ENCODE measurements at places on chromosomes 5 and 9. TPM values are rescaled to one million over a fixed set of nuclear protein-coding genes. Genes with fewer than 3 reads are reported as not detected.

DNA sequence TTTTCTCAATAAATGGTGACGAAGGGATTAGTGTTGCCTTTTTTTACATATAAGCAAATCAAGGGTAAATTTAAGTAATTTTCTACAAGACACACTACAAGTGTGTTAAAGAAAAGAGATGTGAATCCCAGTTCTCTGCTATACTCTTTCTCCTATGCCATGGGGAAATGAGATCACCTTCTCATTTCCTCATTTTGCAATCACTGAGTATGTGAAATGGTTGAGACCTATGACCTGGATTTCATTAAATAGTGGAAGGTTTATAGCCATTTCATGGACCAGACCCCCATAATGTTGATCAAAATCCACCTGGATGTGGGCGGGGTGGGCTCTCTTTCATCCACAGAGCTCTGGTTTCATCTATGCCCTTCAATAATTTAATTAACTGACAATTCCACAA lies 66.9 kb upstream of the SLIT3 start:
- DNase-seq: no peak

SLC6A7 gene
- total RNA-seq: not detected

DNA sequence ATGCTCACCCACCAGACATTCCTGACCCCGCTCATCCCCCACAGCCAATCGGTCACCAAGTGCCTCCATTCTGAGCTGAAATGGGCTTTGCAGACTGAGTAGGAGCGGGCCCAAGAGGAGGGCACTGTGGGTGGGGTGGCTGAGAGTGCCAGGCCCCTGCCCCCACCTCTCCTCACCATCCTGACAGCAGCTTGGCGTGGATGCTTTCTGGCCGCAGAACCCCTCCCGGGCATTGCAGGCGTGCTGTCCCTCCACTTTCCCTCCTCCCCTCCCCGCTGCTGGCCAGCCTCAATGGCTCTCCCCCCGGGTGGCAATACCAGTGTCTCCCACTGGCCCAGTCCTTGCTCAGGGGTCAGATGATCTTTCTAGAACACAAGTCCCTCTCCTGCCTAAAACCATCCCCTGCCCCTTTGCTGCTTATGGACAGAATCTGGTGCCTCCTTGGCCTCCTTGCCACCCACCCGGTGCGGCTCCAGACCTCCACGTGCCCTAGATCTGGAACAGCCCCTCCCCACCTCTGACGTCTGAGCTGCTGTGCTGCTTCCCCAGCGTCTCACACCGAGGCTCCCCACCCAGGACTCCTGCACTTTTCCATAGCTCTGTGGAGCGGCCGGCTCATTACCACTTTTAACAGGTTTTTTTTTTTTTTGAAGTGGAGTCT lies 6.1 kb downstream of the FLT4 start:
- DNase-seq: no peak

GLRX gene
- 51.9 TPM for total RNA-seq

DNA sequence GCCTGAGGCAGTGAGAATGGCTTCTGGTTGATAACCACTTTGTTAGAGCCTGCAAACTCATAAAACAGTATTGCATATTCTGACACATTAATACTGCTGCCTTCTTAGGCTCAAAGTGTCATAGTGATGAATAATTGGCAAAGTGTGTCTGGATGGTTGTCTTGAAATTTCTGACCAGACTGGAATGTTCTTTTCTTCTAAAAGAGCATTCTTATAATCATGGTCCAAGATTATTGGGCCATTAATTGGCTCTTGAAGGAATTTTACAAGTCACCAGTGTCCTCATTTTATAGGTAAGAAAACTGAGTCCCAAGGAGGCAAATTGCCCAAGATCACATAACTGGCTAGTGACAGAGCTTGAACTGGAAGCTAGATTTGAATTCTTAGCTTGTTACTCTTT lies 111.7 kb downstream of the PCSK1 start:
- DNase-seq: no peak

FGF18 gene
- total RNA-seq: 0.44 TPM

APBB3 gene
- total RNA-seq: 47.5 TPM

KCNV2 gene
- not detected for total RNA-seq

DNA sequence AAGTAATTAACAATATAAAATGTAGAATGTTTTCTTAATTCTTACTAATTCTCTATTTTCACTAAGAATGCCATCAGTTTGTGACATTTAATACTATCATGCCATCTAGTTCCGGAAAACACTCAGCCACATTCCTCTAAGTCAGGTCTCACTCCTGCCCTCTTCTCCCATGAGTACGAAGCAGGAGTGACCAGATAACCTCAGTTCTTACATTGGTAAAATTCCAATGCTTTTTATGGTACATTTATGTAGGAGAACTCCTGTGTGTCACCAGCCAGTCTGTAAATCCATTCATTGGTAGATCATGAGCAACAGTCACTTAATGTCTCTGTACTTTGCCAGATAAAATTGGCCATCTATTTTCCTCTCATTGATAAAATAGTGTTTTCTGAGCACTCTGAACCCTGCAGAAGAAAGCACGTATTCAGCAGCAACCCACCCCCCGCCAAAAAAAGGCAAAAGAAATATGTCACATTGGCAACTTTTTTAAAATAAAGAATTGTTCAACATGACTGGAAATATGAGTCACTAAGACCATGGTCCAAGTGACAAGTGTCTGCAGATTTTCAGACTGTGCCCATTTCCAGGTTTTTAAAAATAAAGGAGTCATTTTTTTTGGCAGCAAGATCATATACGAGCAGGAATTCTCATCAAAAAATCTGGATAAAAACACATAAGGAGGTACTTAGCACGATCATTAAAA lies 11.8 kb downstream of the GLIS3 start:
- no peak for DNase-seq

- DNase-seq: no peak
These were observed 8.9 kb upstream of the C5orf58 start for GRCh38 chr5:170223906-170224305.

DNA sequence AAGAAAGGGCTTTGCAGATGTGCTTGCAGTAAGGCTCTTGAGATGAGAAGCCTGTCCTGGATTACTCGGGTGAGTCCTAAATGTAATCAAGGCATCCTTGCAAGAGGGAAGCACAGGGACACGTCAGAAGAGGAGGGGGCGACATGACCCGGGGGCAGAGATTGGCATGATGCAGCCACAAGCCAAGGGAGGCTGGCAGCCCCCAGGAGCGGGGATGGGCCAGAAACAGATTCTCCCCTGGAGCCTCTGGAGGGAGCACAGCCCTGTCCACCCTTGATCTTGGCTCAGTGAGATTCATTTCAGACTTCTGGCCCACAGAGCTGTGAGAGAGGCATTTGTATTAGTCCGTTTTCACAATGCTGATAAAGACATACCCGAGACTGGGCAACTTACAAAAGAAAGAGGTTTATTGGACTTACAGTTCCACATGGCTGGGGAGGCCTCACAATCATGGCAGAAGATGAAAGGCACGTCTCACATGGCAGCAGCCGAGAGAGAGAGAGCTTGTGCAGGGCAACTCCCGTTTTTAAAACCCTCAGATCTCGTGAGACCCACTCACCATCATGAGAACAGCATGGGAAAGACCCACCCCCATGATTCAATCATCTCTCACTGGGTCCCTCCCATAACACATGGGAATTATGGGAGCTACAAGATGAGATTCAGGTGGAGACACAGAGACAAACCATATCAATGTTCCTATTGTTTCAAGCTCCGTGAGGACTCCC lies 76.1 kb downstream of the ADAMTS2 start:
- no peak for DNase-seq

GRCh38 chr5:98341038-98342032 lies 432.1 kb upstream of the RGMB start:
- no peak for DNase-seq

DNA sequence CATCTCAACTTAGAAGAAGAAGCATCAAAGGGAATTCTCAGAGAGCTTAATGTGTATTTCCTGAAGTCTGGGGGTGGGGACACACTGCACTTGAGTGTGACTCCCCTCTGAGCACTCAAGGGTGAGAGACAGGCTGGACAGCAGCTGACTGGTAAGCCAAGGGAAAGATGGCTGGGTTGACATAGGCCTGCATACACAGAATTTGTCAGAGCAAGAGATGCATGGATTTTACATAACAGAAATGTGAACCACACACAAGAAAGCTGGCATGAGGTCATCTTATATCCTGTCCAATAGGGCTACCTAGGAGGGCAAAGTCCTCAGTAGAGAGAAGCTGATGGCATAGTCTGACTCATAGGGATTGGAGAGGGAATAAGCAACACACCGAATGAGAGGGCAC lies 114.3 kb upstream of the EPB41L4A start:
- DNase-seq: no peak

- DNase-seq: no peak
These were observed 86.2 kb downstream of the CSNK1G3 start for GRCh38 chr5:123598028-123598689.

- DNase-seq: no peak
These were observed 15.6 kb upstream of the CARD19 start for GRCh38 chr9:93080406-93080805.

DNA sequence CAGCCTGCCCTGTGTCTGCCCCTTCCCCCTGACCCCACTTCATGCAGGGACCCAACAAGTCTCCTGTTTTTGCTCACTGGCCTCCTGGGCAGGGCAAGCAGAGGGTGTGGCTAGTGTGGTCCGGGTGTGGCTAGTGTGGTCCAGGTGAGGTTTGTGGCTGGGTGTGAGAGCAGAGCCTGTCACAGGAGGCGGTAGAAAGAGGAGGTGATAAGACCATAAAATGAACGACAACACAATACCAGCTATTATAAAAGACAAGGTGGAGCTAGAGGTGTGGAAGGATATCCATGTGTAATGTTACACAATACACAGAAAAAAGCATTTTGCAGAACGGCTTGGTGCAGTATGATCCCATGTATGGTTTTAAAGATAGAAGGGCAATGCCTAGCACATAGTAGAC lies 23.3 kb downstream of the SPRY4 start:
- DNase-seq: no peak

DNA sequence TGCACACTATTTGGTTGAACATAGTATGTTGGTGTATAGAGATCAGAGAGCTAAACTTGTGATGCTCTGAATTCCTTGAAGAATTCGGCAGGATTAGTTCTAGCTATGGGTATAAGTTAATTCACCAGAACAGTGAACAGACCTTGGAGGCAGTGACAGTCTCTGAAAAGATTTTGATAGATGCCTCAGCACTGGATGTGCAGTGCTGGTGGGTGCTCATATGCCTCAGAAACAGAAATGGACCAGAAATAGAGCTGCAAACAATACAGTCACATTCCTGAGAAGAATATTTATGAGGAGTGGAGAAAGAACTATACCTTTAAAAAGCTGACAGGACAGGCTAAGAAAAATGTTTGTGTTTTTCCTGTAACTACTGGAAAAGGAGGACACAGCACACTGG lies 747.7 kb downstream of the KCTD16 start:
- no peak for DNase-seq

GRCh38 chr9:19284729-19285128 lies 54.2 kb downstream of the DENND4C start:
- no peak for DNase-seq

DNA sequence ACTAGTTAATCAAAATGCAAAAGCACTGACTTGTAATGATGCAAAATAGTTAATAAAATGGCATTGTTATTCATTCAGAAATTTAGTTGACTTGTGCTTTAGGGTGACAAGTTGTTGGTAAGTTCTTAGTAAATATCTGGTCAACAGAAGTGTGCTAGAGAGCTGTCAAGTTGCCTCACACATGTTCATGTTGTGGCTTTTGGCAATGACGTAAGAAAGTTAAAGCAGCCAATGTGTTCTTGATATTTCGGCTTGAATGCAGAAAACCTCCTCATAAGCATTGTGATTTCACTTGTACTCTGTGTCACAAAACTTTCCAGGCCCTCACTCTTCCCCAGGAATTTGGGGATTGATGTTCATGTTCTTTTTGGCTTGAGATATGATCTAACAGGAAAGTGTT lies 626.7 kb downstream of the PRR16 start:
- no peak for DNase-seq

GPBP1 gene
- total RNA-seq: 135 TPM

- DNase-seq: no peak
These were observed 6.0 kb upstream of the AQP3 start for GRCh38 chr9:33453286-33453860.

DNA sequence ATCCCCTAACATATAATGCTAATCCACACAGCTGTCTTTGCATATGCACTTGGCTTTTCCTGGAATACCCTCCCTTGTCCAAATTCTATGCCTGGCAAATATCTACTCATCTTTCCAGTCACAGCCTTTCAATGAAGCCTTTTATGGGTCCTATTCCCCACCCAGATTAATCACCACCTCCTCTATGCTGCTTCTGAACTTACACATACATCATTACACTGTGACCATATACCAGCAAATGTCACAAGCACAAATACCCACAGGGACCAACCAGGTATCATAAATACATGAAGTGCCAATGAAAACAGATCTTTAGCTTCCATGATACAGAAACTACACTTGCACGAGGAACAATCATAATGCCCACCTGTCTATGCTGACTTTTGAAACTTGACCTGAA lies 22.3 kb downstream of the LPAR1 start:
- DNase-seq: no peak

- peak; percentile 49 for DNase-seq
These were observed 2.4 kb upstream of the TRIM7 start for GRCh38 chr5:181207214-181207959.

APBA1 gene
- total RNA-seq: 2.3 TPM

ZNF354C gene
- total RNA-seq: 3.6 TPM

GRCh38 chr9:104836235-104836634 lies 72.3 kb downstream of the NIPSNAP3B start:
- DNase-seq: no peak

DNA sequence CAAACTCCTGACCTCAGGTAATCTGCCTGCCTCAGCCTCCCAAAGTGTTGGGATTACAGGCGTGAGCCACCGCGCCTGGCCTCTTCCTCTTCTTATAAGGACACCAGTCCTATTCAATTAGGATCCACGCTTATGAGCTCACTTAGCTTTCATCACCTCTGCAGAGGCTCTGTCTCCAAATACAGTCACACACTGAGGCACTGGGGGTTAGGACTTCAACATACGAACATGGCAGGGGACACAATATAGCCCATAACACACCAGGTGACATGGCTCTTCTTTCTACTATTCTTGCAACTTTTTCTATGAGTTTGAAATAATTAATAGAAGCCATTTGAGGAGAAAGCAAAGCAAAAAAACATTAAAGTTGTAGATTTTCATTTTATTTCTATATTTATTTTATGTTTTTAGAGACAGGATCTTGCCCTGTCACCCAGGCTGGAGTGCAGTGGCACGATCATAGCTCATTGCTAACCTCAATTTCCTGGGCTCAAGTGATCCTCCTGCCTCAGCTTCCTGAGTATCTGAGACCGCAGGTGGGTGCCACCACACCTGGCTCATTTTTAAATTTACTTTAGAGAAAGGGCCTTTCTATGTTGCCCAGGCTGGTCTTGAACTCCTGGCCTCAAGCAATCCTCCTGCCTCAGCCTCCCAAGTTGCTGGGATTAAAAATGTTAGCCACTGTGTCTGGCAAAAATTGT lies 6.0 kb upstream of the PRRT1B start:
- no peak for DNase-seq
